ENCODE measurements at places on chromosomes 3 and 15.
A peak's percentile ranks its signal among the peaks of the same experiment; 100 is the strongest.

DNA sequence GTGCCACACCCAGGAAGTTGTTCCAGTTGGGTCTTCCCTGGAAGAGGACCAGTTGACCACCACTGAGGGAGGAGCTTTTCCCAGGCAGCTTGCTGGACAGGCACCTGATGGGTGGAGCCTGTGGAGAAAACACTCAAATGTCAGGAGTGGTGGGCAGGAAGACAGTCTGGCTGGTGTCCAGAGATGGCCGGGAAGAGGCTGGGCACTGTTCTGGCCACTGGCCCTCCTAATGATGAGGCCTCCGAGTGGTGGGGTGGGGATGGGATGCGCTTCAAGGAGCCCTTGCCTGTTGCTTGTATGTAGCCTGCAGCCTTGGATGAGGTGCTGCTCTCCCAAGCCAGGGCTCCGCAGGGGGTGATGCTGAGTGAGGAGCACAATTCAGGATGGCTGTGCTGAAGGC lies 12.3 kb downstream of the PLEKHO2 start:
- no peak for DNase-seq

- DNase-seq = no peak
These were observed 11.8 kb downstream of the PARP15 start for GRCh38 chr3:122589297-122589696.

DNA sequence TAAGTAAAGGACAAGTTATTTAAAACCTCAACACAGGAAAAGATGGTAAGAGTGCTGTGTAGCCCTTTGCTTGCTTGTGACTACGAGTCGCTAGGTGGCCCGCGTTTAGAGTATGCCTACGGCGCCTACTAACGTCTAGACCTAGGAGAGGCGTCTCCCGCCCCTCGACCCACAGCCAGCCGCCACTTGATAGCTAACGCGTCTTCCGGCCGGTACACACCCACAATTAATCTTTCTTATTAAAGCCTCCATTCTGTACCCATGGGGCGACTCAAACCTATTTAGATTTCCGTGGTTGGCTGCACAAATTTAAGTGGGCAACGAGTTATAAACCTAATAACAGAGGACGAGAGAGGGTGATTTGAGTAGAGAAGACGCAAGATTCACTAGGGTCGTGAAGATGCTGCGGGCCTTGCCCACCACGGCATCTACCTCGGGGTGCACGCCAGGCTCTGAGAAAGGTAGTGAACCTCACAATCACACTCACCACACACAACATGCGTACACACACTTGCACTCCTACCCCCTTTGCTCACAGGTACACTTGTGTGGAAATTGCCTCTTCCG lies 12.0 kb downstream of the SOX2 start:
- DNase-seq = no peak

- DNase-seq = no peak
These were observed 51.1 kb upstream of the POLG start for GRCh38 chr15:89385596-89386331.

GRCh38 chr3:4394048-4394447 lies 73.0 kb downstream of the SUMF1 start:
- DNase-seq = no peak

GRCh38 chr3:172808969-172809546 lies 58.5 kb downstream of the ECT2 start:
- peak; percentile 46 for DNase-seq

DNA sequence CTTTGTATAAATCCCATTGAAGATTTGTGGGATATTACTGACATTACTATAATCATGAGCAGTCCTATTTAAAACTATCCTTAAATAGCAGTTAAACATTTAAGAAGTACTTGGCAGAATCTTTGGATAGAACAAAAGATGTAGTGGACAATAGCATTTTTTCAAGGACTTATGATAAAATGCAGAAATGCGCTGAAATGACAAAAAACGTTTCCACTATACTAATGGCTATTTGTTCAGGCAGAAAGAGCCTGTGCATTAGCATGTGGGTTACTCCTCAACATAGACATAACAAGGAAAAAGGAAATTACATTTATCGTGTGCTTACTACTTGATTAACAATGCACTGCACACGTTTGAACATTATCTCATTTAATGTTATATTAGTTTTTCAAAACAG lies 80.7 kb downstream of the GADL1 start:
- DNase-seq = no peak

GRCh38 chr3:79906106-79906505 lies 138.3 kb upstream of the ROBO1 start:
- no peak for DNase-seq

DNA sequence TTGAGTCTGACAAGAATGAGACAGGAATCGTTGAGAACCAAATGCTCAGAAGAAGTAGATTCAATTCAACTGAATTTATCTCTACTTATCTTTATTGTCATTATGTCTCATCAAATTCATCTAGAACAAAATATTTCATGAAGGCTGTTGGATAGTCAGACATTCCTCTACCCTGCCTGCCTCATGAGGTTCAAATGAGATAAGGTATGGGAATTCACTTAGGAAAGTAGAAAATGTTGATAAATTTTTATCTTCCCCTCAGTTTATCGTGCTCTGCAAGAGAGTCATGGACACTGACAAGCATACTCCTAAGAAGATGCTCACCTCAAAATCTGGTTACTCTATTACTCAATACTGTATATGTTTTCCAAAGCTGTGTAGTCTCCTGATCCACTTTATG lies 149.7 kb upstream of the CDIN1 start:
- no peak for DNase-seq

DNA sequence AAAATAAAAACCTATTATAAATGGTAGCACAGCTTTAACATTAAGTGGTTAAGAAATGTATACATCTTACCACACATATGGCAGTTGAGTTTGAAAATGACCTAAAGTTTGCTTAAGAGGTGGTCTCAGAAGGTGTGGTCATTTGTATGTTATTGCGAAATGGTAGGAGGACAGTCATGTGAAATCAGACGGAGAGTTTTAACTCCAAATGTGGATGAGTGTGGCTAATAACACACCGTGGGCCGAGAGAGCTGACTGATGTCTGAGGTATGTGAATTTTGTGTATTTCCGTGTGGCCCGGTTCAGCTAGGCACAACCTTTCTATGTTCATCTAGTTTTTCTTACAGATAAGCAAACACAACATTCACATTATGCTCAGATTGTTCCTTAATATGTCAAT lies 71.9 kb downstream of the ARNT2 start:
- DNase-seq = no peak

- DNase-seq = no peak
These were observed 4.9 kb upstream of the MST1R start for GRCh38 chr3:49908373-49909199.

DNA sequence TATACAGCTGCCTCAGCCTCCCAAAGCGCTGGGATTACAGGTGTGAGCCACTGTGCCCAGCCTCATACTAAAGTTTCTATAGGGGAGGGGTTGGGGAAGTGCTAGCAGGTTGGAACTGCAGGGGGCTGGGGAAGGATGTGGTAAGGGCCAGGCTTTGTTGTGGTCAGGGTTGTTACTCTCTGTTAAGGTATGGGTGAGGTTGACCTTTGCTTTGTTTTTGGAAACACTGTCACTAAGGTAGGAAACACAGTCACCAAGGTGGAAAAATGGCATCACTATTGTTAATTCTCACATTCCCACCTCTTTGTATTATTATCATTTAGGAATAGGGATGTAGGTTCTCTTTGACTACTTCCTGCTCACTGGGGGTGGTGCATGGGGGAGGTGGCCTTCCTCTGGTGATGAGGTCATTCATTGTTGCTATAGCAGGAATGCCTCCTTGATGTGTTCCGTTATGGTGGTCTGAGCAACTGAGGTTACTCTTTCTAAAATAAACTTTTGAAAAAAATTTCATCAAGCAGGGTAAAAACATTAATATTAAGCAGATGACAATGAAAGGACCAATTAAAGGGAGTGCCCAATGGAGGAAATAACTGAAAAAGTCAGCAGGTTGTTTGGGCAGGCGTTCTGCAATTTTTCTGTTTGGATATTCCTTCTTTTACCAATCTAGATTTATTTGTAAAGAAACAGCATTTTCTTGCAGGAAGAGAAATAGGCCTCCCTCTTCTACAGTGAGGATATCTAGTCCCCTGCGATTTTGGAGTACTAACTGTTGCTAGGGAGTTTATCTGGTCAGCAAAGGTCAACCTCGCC lies 150.5 kb downstream of the WDR76 start:
- DNase-seq = no peak

GRCh38 chr3:17602126-17602525 lies 140.3 kb downstream of the TBC1D5 start:
- DNase-seq = no peak

DNA sequence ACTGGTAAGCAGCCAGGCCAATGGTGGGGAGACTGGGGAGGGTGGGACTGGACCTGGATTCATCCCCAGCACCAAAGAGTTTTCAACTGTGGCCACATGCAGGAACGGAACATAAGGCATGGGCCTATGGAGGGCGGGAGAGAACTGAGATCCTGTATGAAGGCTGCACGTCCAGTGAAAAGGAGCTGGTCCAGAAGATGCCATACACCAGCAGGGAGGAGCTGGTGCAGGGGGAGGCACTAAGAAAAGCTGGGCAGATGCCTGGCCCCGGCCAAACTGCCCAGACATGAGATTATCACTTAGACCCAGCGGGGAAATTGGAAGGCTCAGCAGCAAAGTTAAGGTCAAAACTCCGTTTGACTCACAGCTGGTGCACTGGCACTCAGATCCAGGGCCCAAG lies 58.1 kb upstream of the MCF2L2 start:
- DNase-seq = no peak

All from cerebellar cortex (tissue), 1 donor.